Stimulated activated CD4-positive, alpha-beta T cell treated with anti-CD3 and anti-CD28 coated beads, Interleukin-1b, Interleukin-23, amount 100 ng/mL, for 24 hours (primary cell): ENCODE measurements at places on chromosomes 2 and 18.

DNA sequence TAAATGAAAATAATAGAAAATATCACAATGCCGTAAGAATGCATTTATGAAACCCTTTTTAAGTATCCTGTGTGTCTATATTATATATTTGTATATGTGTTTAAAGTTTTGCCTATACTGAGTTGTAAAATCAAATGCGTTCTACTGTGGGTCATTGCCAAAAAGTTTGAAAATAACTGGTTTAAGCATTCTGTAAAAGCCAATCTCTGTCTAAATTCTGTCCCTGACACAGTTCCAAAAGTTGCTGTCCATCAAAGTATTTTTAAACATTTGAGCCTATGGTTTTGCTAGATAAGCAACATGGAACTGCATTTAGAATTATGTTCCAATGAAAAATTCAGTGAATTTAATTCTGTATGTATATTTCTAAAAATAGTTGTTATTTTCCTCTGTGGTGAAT is 1360.4 kb upstream of the CRIM1 start:
- DNase-seq = no peak

DNA sequence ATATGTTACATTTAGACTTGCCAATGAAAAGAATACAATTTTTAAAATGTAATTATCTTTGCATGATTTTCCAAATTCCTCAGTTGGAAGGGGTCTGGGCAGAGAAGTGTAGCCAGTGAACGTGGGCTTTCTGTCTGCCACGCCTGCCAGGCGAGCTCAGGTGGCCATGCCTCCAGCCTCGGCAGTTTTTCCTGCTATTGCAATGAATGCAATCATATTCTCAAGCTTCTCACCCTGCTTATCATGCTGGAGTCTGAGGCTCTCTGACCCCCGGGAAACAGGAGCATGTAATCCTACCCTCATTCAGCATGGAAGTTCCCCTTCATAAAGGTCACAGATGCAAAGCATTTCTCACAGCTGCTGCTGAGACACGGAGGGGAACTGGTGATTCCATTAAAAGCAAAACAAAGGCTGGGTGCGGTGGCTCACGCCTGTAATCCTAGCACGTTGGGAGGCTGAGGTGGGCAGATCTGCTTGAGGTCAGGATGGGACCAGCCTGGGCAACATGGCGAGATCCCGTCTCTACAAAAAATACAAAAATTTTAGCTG is 154.8 kb downstream of the MBP start:
- DNase-seq = no peak

- no peak for DNase-seq
These were observed 256.9 kb downstream of the SUCLG1 start for GRCh38 chr2:84202166-84202565.

- DNase-seq = no peak
These were observed 414.9 kb downstream of the CDH2 start for GRCh38 chr18:27762054-27762453.

DNA sequence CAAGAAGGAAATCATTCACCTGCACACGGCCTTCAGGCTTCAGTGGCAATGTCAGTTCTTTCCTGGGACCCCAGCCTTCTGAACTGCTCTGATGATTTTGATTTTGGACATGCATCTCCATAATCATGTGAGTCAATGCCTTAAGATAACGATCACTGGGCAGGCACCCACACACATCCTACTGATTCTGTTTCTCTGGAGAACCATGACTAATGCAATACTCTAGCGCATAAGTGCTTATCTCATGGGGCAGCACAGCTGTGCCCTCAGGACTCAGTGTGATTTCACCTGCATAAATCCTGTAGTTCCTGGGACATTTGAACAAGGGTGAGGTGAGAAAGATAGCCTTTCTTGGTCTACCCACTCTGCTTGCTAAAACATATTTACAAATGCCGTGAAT is 144.6 kb downstream of the AKAIN1 start:
- DNase-seq = no peak

- DNase-seq = no peak
These were observed 528.7 kb upstream of the FANCL start for GRCh38 chr2:58769864-58770234.

- DNase-seq = no peak
These were observed 18.2 kb downstream of the GNLY start for GRCh38 chr2:85712336-85712735.

GRCh38 chr2:168392024-168392423 is 64.0 kb upstream of the CERS6 start:
- DNase-seq = no peak

DNA sequence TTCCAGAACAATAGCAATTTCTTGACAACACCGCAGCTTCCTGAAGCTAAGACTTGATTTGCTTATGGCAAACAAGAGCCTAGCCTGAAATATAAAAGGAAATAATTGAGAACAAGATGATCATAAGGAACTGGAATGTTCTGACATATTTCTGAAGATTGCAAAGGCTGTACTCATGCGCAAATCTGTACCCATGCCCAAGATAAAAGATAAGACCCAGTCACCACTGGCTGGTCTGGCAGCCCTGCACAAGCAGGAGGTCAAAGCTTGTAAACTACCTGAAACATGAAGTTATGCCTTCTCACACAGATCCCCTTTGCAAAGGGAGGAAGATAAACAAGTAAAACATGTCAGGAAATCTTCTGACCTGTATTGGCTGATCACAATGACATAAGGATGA is 160.8 kb upstream of the GYPC start:
- no peak for DNase-seq

DNA sequence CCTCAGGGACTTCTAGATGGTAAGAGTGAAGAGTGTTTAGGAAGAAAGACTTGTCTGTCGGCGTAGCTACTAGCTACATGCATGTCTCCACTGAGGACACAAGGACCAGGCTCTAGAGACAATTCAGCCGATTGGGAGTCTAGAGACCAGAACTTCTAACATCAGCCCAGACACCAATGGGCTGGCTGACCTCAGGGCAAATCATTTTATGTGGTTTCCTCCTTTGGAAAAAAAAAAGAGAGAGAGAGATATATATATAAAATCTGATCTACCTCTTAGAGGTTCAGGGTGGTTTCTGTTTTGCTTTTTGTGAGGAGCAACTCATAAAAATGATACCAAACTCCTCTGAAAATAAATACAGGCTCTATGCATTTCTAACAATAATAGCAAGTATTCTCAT is 212.8 kb downstream of the BCL2 start:
- DNase-seq = no peak

DNA sequence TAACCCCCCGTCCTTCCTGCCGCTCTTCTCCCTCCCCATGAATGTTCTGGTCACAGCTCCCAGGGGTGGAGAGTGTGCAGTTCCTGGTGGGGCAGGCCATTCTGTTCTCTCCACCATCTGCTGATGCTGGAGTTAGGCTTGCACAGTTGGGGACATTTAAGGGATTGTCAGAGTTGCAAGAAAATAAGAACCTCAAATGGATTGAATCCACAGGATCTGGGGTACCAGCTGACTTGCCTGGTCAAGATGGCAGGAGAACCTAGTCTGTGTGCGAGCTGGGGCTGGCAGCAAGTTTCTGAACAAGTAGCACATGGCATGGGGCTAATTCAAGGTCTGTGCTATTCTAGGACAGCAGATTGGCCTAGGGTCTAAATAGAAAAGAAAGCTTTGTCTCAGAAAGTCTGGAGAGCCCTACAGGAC is 60.8 kb upstream of the TXNDC2 start:
- DNase-seq = no peak

DNA sequence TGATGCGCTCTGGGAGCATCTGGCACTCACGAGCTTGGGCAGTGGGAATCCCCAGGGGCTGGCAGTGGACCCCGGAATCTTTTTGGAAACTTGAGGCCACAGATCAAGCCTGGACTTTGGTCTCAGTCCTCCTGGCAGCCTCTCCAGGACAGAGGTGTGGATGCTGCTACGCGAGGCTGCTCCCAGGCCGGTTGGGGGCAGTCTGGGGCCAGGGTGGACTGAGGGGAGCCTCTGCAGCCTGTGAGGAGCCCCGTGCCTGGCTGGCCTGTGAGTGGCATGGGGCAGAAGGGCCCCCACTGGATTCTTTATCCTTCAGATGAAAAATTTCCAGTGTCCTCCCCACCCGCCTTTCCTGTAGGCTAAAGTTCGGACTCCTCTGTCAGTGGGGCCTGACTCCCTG is 12.7 kb upstream of the DES start:
- DNase-seq = no peak

DNA sequence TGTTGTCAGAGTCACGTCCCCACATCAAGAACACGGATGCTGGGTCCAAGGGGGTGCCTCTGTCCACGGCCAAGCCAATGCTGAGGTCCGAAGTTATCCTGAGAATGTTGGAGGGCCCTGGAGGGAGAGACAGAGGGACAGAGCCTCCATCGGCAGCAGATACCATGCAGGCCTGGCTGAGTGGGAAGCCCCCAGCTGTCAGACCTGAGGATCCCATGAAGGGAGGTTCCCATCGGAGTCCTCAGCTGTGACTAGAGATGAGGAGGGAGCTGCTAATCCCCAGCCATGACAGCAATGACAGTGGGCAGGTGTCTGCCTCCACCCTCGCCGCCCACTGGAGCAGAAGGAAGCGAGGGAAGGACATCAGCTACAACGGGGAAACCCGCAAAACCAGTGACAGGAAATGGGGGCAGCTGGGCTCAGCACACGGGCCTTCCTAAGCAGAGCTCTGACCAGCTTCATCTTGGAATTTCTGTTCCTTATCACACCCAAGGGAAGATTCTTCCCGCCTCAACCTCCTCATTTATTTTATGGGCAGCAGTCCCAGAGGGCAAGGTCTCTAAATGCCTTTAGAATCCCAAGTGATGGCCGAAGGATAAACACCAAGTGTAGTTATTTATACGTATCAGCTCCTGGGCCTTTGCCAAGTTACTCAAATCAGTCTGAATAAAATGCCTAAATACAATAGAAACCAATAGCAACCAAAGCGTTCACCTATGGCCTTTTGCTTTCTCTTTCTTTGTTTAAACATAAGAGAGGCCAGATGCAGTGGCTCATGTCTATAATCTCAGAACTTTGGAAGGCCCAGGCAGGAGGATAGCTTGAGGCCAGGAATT is 32.2 kb downstream of the FAM178B start:
- no peak for DNase-seq
